ENCODE measurements at places on chromosomes 1 and 21.

DNA sequence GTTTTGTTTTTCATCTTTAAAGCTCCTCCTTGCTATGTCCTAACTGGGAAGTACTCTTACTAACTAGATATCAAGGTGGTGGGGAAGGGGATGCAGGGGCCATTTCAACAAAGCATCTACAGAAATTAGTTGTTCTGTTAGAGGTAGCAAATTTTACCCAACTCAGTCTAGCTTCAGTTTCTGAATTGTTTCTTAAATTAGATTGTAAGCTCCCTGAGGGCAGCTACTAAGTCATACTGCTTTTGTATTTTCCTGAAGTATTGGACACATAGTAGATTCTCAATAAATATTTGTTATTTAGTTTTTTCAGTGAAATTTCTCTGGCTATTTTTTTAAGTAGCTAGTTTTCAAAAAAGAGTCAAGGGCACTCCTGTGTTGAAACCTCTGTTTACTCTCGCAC, 1.8 kb downstream of the UBAP2L start:
- DNase-seq, result no peak
- no peak overlapping the region for H3K27ac ChIP-seq
- peaks cover 51% of the 10 kb centered on the region for H3K36me3 ChIP-seq
- H3K27me3 ChIP-seq, result no peaks in the 10 kb centered on the region
- H3K4me1 ChIP-seq, result peaks cover 2% of the 10 kb centered on the region
- peak overlapping the region; percentile 96 for H3K4me3 ChIP-seq

DNA sequence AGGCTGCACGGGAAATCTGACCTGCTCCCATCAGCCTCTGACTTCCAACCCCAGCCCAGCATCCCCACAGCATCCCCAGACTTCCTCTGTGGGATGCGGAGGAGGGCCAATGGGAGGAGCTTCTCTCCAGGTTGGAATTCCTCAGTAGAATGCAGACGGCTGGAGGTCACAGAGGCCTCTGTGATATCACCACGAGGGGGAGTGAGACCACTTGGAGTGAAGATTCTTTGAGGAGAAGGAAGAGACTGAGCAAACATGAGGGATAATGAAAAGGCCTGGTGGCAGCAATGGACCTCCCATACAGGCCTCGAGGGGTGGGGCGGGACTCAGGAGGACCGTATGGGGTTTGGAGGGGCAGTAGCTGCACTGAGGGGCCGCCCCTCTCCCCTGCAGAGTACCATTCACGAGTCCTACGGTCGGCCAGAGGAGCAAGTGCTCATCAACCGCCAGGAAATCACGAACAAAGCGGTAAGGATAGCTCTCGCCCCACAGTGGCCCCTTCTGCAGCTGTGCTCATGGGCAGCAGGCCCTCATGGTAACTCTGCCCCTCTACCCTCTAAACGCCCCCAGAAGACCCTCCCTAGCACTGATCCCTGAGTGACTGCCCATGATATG, at the start of gene CATSPER4:
Gene CATSPER4 (plus strand): TSS at position 230 of the 615 bp plus-strand sequence. CDS start 26 bp downstream, at position 256.
- no peaks in the 10 kb centered on the region for H3K27me3 ChIP-seq
- H3K4me1 ChIP-seq, result no peaks in the 10 kb centered on the region
- no peak within 1 kb of the TSS for H3K4me3 ChIP-seq
- peaks cover 5% of the 10 kb centered on the region for H3K36me3 ChIP-seq
- DNase-seq, result peak; percentile 91

- no peaks in the 10 kb centered on the region for H3K27me3 ChIP-seq
- peaks cover 7% of the 10 kb centered on the region for H3K4me1 ChIP-seq
- no peak overlapping the region for H3K4me3 ChIP-seq
- no peaks in the 10 kb centered on the region for H3K36me3 ChIP-seq
- no peak for DNase-seq
- no peak overlapping the region for H3K27ac ChIP-seq
These were observed 8.4 kb upstream of the ZNF697 start for GRCh38 chr1:119656410-119656955.

GRCh38 chr1:224851210-224851847, 78.1 kb upstream of the DNAH14 start:
- no peak overlapping the region for H3K27ac ChIP-seq
- H3K4me3 ChIP-seq, result no peak overlapping the region
- H3K4me1 ChIP-seq, result peaks cover 2% of the 10 kb centered on the region
- peak; percentile 80 for DNase-seq
- H3K36me3 ChIP-seq, result peaks cover 11% of the 10 kb centered on the region

DNA sequence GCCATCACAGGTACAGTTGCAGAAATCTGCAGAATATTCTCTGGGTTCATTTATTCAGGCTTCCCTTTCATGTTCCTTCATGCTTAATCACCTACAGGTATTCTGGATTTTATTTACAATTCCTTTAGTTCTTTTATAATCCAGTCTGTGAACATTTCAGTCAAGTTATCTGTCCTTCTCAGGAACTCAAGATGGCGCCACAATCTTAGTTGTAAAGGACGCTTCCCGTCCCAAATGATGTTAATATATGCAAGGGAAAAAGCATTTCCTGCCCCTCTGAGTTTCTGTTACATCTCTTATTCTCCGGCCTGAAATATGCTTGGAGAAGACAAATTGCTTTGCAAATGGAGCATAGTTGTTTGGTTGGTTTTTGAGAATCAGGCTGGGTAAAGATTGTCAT, 19.3 kb downstream of the F3 start:
- no peak overlapping the region for H3K4me3 ChIP-seq
- no peaks in the 10 kb centered on the region for H3K27me3 ChIP-seq
- H3K4me1 ChIP-seq, result peaks cover 4% of the 10 kb centered on the region
- no peaks in the 10 kb centered on the region for H3K36me3 ChIP-seq

DNA sequence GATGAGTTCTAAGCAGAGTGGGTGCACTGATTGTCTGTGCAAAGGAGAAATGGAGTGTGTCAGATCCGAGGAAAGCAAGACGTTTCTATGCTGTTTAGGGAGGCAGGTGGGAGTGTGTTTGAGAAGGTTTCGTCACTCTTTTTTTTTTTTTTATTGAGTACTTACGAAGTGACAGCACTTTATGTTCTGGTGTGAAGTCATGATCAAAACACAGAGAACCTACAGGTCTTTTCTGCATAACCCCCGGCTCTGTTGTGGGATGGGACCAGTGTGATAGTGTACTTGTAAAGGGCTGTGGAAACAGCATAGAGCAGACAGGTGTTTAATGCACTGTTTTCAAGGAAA, 26.7 kb downstream of the MIA3 start:
- peaks cover 5% of the 10 kb centered on the region for H3K36me3 ChIP-seq
- no peak overlapping the region for H3K27ac ChIP-seq
- peak overlapping the region; percentile 97 for H3K4me3 ChIP-seq
- no peaks in the 10 kb centered on the region for H3K4me1 ChIP-seq
- no peaks in the 10 kb centered on the region for H3K27me3 ChIP-seq

DNA sequence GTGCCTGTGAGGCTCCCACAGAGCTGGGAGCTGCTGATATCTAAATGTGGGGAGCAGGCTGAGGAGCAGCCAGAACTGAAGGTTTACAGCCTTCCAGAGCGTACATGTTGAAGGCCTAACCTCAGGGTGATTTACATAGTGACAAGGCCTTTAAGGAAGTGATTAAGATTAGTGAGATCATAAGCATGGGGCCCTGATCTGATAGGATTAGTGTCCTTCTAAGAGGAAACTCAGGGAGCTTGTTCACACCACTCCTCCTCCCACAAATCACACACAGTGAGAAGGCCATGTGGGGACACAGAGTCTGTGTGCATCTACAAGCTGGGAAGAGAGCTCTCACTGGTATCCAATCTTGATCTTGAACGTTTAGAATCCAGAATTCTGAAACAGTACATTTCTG, 92.3 kb upstream of the NBPF6 start:
- no peaks in the 10 kb centered on the region for H3K4me1 ChIP-seq
- no peak overlapping the region for H3K27ac ChIP-seq
- H3K4me3 ChIP-seq, result no peak overlapping the region
- DNase-seq, result no peak

GRCh38 chr1:204520834-204521709, 4.9 kb downstream of the MDM4 start:
- no peaks in the 10 kb centered on the region for H3K4me1 ChIP-seq
- peaks cover 38% of the 10 kb centered on the region for H3K36me3 ChIP-seq
- no peak for DNase-seq
- H3K4me3 ChIP-seq, result no peak overlapping the region
- no peaks in the 10 kb centered on the region for H3K27me3 ChIP-seq

DNA sequence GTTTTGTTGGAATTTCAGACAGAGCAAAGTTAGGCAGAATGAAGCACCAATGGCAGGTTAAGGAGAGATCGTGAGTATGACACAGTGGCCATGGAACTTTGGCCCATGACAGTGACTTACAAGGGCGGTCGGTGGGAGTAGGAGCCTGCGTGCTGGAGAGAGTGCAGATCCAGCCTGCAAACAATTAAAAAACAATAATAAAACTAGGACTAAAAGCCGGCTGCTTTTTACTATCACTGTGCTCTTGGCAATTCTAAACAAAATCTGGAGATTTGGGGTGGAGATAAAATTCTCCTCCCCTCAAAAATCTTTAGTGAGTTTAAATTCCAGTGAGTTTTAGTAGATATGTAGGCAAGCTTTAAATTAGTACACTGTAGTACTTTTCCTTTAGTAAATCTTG, 96.9 kb downstream of the DHRS3 start:
- no peaks in the 10 kb centered on the region for H3K4me1 ChIP-seq
- no peak for DNase-seq
- no peak overlapping the region for H3K4me3 ChIP-seq
- H3K27me3 ChIP-seq, result no peaks in the 10 kb centered on the region
- no peaks in the 10 kb centered on the region for H3K36me3 ChIP-seq

DNA sequence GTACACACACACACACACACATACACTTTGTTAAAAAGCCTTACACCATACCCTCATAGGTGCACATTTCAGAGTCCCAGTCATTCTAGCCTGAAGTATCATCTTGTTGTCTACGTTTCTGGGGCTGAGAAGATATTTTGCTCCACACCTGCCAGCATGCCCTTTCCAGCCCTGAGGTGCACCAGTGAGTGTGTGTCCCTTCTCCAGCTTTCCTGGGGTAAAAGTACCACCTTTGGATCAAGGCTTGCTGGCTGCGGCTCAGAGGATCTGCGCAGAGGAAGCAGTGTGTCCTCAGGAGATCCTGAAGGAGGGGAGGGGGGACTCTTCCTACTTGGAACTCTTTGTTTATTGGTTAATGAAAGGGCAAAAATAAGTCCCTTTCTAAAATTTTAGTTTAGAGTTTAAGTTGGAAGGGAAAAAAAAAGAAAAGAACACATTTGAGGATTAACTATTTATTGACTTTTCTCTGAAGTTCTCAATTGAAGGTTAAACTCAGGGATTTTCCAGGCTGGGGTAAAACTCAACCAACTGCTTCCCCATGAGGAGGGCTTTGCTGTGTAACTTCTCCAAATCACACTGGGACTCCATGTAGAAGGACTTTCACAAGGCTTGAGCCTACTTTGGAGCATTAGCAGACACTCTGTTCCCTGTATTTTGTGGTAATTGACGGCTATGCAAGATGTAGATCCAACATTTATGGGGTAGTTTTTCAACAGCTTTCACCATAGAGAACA, 200.3 kb upstream of the SGIP1 start:
- DNase-seq, result no peak
- no peaks in the 10 kb centered on the region for H3K36me3 ChIP-seq
- H3K4me3 ChIP-seq, result peak overlapping the region; percentile 81
- peaks cover 11% of the 10 kb centered on the region for H3K4me1 ChIP-seq

GRCh38 chr1:109932679-109933078, 22.0 kb downstream of the CSF1 start:
- no peak overlapping the region for H3K27ac ChIP-seq
- H3K27me3 ChIP-seq, result no peaks in the 10 kb centered on the region
- H3K4me3 ChIP-seq, result no peak overlapping the region
- no peaks in the 10 kb centered on the region for H3K4me1 ChIP-seq

All from H9 (cell line).